Amniotic stem cell (primary cell): ENCODE measurements at places on chromosomes 12 and 14.

- peak; percentile 19 for DNase-seq
Observed at GRCh38 chr12:71755146-71755892, 656 bp downstream of the RAB21 start.

GRCh38 chr14:102262929-102263462, 42.0 kb downstream of the MOK start:
- DNase-seq, result no peak

GRCh38 chr12:57810450-57810849, 8.1 kb downstream of the AVIL start:
- DNase-seq, result no peak

DNA sequence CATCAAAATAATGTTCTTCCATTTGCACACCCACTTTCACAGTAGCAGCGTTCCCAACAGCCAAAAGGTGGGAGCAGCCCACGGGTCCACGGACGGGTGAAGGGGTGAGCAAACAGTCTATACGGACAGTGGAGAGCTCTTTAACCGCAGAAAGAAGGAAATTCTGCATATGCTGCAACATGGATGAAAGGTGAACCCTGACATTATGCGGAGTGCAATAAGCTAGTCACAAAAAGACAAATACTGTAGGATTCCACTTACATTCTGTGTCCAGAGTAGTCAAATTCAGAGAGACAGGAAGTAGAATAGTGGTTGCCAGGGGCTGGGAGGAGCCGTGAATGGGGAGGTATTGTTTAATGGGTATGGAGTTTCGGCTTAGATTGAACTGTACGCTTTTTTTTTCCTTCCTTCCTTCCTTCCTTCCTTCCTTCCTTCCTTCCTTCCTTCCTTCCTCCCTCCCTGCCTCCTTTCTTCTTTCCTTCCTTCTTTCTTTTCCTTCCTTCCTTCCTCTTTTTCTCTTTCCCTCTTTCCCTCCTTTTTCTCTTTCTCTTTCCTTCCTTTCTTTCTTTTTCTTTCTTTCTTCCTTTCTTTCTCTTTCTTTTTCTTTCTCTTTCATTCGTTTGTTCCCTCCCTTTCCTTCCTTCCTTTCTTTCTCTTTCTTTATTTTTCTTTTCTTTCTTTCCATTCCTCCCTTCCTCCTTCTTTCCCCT, 15.8 kb upstream of the ANKRD9 start:
- peak; percentile 28 for DNase-seq
